ENCODE measurements at places on chromosomes 3 and 15.

GRCh38 chr3:8784676-8785435 lies 15.4 kb upstream of the OXTR start:
- no peak for DNase-seq

GRCh38 chr15:44099671-44100070 lies 95.4 kb downstream of the FRMD5 start:
- peak; percentile 42 for DNase-seq

DNA sequence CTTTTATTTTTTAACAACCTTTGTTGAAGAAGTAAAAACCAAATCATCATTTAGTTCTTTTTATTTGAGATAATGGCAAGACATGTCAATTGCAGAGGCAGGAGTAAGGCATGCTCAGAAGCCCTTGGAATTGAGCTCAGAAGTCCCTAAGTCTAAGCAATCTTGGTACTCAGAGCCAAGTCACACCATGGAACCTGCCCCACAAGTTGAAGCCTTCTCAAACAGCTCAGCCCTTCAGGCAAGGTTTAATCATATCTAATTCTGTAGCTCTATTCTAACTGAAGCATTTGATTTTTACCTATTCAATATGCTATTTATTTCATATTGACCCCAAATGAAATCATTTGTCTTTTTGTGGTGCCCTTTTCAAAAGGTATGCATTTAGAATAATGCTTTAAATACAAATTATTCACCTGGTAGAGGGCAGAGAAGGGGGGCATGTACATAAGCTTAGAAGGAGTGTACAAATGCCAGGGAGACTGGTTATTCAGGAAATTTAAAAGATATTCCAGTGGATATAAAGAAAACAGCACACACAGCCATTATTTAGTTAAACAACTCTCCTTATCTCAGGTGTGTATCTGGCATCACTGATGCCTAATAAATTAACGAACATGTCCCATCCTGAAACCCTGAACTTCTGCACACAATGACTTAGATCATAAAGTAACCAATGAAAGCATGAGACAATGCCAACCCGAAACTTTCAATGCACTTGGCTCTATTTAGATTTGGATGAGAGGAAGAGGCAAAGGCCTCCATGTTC lies 26.2 kb upstream of the TOP2B start:
- DNase-seq = no peak

- peak; percentile 41 for DNase-seq
Observed at GRCh38 chr3:163490119-163490518, 1588.2 kb downstream of the SI start.

DNA sequence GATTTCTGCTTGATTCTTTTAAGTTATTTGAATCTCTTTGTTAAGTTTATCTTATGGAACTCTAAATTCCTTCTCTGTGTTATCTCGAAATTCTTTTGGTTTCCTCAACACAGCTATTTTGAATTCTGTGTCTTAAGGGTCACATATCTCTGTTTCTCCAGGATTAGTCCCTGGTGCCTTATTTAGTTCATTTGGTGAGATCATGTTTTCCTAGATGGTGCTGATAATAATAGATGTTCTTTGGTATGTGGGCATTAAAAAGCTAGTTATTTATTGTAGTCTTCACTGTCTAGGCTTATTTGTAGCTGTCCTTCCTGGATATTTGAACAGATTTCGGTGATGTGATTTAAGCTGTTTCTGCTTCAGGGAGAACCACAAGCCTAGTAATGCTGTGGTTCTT lies 615.6 kb upstream of the NECTIN3 start:
- DNase-seq = no peak

GRCh38 chr15:39625856-39626255 lies 45.0 kb downstream of the THBS1 start:
- DNase-seq = peak; percentile 57

GRCh38 chr15:93179072-93179471 lies 90.1 kb upstream of the RGMA start:
- no peak for DNase-seq

- DNase-seq = peak; percentile 66
Observed at GRCh38 chr15:35693286-35693685, 147.3 kb upstream of the DPH6 start.

- no peak for DNase-seq
Observed at GRCh38 chr3:46987743-46988401, 8.4 kb downstream of the NBEAL2 start.
